Tibial artery (tissue), 4 donors: ENCODE measurements at places on chromosomes 16 and 17.

DNA sequence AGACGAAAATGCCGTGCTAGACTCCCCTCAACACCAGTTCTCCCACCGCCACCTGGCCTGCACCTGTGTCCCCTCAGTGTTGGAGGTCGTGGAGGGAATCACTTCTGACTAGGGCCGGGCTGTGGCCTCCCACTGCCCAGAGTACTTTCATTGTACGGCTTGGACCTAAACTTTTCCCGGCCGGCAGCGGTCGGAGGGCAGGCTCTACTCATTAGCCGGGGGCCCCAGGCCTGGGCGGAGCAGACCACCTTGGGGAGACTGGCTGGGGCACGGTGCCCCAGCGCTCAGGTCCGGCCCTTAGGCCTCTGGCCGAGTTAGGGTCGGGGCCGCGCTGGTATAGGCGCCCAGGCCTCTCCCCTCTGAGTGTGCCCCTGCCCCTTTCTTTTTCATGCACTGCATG lies 639 bp downstream of the CLDN6 start:
- DNase-seq, result no peak

- no peak for DNase-seq
These were observed 467.3 kb downstream of the KCNJ2 start for GRCh38 chr17:70636517-70637133.

GRCh38 chr16:68767581-68767980 lies 30.5 kb downstream of the CDH1 start:
- DNase-seq, result no peak

GRCh38 chr17:81142301-81143199 lies 22.8 kb upstream of the PVALEF start:
- DNase-seq, result peak; percentile 75

DNA sequence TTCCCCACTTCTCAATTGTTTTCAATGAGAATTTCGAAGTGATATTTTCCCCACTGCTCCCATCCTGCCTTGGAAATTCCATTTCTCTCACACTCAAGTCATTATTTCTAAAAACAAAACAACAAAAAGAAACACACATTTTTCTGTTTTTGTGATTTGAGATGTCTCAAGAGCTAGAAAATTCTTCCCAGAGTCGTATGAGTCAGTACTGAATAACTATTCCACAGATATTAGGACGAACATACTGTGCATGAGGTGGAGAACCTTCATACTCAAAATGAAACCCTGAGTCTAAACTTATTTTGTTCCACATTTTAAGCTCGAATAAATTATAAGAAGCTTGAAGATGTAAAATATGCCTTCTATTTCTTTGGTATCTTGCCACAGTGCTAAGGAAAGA lies 204.6 kb downstream of the SLC39A11 start:
- no peak for DNase-seq

DNA sequence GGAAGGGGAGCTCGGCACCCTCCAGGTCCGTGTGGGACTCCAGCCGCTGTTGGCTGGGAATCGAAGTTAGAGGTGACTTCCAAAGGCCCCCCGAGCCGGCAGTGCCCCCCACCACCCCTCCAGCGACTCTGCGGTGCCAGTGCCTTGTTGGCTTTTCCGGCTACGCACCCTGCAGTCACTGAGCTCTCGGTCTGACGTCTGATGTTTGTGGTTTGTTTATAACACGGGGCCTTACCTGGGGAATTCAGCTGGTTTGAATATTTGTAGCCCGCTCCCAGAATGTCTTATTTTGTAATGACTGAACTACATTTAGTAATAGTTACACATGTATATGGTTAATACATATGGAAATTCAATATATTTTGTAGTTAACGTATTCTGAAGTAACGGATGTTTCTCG lies 7.1 kb upstream of the BAIAP3 start:
- no peak for DNase-seq

DNA sequence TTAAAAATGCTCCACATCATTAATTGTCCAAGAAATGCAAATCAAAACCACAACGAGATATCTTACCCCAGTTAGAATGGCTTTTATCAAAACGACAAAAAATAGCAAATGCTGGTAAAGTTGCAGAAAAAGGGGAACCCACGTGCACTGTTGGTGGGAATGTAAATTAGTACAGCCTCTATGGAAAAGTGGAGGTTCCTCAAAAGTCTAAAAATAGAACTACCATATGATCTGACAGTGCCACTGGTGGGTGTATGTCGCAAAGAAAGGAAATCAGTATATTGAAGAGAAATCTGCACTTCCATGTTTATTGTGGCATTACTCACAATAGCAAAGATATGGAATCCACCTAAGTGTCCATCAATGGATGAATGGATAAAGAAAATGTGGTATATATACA lies 38.2 kb upstream of the ZFHX3 start:
- no peak for DNase-seq

GRCh38 chr17:42272162-42272907 lies 3.9 kb downstream of the STAT5B start:
- no peak for DNase-seq

- peak; percentile 71 for DNase-seq
These were observed 263.4 kb downstream of the BCAS3 start for GRCh38 chr17:60941028-60941427.

GRCh38 chr16:68421076-68421475 lies 27.2 kb downstream of the SMPD3 start:
- DNase-seq, result no peak

GRCh38 chr16:24526701-24527495 lies 12.5 kb upstream of the RBBP6 start:
- no peak for DNase-seq

DNA sequence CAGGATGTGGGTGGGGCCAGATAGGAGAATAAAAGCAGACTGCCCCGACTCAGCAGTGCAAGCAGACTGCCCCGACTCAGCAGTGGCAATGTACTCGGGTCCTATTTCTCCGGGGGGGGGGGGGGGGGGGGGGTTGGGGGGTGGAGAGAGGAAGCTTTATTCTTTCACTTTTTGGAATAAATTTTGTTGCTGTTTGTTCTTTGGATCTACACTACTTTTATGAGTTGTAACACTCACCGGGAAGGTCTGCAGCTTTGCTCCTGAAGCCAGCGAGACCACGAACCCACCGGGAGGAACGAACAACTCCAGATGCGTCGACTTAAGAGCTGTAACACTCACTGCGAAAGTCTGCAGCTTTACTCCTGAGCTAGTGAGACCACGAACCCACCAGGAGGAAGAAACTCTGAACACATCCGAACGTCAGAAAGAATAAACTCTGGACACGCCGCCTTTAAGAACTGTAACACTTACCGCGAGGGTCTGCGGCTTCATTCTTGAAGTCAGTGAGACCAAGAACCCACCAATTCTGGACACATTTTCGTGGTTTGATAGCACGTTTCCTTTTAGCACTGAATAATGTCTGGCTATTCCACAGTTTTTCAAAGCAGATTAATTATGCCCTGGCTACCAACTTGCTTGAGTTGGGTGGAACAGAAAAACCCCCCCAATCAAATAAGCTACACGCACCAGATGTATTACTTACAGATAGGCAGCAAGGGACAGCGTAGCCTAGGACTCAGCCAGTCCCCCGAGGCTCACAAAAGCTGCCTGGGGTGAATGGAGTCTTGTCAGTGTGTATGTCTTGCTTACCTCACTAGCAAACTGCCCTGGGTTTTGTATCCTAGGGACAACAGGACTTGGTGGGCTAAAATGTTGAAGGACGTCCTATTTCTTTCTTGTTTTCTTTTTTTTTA lies 11.9 kb downstream of the FZD2 start:
- no peak for DNase-seq

DNA sequence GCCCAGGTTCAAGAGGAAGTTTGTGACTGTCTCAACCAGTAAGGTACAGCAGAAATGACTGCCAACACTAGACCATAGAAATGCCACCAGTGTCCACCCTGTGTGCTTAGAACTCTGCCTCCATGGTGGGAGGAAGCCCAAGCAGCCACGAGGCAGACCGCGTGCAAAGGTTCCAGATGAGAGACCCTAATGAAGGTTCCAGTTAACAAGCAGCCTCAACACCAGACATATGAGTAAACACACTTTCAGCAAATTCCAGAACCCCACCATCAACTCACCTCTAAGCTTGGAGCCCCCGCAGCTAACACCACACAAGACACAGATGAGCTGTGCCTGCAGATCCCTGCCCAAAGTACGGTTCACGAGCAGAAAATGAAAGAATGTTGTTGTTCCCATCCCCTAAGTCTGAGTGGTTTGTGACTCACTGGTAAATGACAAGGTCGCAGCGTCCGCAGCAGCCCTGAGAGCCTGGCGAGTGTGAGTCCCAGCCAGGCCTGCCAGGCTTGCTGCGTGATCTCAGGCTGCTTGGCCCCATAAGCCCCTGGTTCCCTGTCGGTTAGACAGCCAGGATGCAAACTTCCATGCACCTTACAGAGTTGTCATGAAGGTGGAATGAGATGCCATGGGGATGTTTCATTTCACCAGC lies 193.7 kb downstream of the C16orf95 start:
- no peak for DNase-seq

GRCh38 chr17:17781591-17782496 lies 54.9 kb downstream of the SREBF1 start:
- DNase-seq, result peak; percentile 57

GRCh38 chr16:71703333-71703732 lies 21.2 kb downstream of the PHLPP2 start:
- no peak for DNase-seq

DNA sequence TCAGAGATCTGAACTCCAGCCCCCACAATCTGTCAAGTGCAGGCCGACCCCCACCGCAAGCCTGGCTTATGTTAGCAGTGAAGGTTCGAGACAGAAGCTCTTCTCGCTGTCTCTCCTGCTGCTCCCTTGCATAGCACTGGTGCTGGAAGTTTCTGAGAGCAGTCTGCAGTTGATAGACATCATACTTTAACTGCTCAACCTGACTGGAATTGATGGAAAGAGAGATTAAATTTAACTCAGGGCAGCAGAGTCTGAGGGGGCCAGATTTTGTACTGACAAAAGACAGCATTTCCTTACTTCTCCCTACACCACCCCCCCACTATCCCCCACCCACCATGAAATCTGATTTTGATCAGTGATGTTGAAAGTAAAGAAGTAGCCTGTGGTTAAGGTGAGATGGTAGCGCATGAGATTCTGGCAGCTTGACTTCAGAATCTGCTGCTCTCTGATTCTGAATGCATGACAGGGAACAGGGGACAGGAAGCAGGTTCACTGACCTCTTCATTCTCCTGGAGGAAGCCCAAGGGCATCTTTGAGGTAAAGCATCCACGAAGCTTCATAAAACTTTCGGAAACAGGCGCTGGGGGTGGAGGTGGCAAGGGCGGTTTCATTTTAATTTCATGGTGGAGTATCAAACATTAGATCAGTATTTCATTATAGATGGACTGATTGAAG lies 44.3 kb upstream of the TMEM97 start:
- DNase-seq, result no peak

DNA sequence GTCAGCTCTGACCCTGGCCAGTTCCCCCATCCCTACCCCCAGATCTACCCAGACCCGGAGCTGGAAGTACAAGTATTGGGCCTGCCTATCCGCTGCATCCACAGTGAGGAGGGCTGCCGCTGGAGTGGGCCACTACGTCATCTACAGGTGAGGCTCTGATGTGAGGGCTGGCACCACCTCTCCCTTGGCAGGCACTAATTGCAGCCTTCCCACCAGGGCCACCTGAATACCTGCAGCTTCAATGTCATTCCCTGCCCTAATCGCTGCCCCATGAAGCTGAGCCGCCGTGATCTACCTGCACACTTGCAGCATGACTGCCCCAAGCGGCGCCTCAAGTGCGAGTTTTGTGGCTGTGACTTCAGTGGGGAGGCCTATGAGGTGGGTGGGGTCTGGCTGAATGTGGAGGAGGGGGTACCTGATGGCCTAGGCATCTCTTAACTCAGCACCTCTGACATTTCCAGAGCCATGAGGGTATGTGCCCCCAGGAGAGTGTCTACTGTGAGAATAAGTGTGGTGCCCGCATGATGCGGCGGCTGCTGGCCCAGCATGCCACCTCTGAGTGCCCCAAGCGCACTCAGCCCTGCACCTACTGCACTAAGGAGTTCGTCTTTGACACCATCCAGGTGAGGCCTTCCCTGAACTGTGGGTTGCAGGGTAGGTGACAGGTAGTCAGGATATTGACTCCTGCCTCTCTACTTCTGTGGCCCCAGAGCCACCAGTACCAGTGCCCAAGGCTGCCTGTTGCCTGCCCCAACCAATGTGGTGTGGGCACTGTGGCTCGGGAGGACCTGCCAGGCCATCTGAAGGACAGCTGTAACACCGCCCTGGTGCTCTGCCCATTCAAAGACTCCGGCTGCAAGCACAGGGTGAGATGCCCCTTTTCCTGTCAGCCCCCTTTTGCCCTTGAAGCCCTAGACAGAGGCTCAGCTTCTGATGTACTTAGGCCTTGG lies 4.3 kb downstream of the TRAF4 start:
- DNase-seq, result no peak

DNA sequence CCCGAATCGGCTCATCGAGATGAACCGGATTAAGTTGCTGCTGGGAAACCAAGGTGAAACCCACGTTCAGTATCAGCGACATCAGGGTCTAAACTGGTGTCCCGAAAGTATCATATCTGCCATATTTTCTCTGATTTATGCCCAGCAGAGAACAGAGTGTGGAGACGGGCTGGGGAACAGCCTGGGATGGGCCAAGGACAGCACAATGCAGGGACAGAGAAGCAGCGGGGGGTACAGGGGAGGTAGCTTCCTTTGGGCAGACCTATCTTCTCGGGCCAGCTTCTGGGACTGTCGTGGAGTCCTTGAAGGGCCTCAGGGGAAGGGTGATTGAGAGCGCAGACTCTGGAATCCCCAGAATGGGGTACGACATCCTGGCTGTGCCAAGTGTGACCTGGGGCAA lies 17.5 kb upstream of the MLKL start:
- no peak for DNase-seq

DNA sequence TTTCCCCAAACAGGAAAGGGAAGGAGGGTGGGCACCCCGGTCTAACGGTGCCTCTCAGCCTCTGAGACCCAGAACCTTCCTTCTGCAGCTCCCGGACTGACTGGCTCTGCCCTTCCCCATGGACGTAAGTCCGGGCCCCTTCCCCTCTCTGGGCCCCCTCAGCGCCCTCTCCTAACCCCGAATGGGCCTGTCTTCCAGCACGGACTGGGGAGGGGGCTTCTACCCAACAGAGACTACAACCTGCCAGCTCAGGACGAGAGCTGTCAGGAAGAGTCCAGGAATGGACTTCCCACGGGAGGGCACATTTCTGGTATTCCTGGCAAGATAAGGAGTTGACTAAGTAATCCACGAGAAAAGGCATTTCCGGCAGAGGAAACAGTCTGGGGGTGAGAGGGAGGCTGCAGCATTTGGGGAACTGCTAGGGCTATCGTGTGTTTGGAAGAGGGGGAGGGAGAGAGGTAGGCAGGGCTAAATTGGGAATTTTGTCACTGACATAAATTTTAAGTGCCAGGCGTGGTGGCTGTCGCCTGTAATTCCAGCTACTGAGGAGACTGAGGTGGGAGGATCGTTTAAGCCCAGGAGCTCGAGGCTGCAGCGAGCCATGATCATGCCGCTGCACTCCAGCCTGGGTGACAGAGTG lies 12.1 kb upstream of the ALDOA start:
- DNase-seq, result no peak

GRCh38 chr17:41434415-41434814 lies 6.4 kb downstream of the KRT38 start:
- DNase-seq, result no peak

DNA sequence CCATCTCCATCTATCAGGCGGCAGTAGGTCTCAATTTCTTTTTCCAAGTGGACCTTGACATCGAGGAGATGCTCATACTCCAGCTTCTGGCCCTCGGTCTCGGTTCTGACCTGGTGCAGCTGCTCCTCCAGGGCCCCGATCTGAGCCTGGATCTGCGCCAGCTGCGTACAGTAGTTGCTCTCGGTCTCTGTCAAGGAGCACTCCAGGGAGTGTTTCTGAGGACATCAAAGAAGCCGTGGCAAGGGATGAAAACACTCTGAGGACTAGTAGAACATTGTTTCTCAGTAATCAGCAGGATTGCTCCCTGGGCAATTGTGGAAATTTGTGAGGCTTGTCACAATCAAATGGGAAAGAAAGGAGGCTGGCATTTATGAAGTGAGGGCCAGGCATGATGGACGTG lies 5.9 kb downstream of the KRT28 start:
- no peak for DNase-seq
